ENCODE measurements at places on chromosomes 11 and 22. TPM values are rescaled to one million over a fixed set of nuclear protein-coding genes. Genes with fewer than 3 reads are reported as not detected.
A peak's percentile ranks its signal among the peaks of the same experiment; 100 is the strongest.

GRCh38 chr11:123718469-123718868, 23.0 kb downstream of the ZNF202 start:
- no peak overlapping the region for H3K27ac ChIP-seq
- no peak overlapping the region for H3K4me3 ChIP-seq

GRCh38 chr11:5366856-5367255, 15.5 kb downstream of the OR51B6 start:
- H3K27me3 ChIP-seq = no peaks in the 10 kb centered on the region
- H3K4me1 ChIP-seq = peaks cover 25% of the 10 kb centered on the region
- H3K4me3 ChIP-seq = no peak overlapping the region
- H3K36me3 ChIP-seq = no peaks in the 10 kb centered on the region

DNA sequence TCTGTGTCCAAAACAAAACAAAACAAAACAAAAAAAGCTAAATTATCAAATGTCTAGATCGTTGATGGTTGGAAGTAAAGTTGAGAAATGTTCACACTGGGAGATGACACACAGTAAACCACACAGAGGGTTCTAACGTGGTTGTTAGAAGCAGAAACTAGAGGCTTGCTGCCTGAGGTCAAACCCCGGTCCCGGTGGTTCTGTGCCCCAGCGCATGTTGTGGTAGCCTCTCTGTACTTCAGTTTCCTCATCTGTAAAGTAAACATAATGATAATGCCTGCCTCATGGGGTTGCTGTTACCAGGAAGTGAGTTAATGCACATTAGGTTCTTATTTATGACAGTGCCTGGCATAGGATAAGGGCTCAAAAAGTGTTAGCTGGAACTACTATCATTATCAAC, 33.4 kb downstream of the PPARA start:
- no peaks in the 10 kb centered on the region for H3K27me3 ChIP-seq
- H3K4me3 ChIP-seq = no peak overlapping the region
- no peaks in the 10 kb centered on the region for H3K36me3 ChIP-seq
- H3K27ac ChIP-seq = no peak overlapping the region

GRCh38 chr11:65803797-65804492, 17.1 kb downstream of the OVOL1 start:
- no peaks in the 10 kb centered on the region for H3K4me1 ChIP-seq
- no peak for DNase-seq
- H3K4me3 ChIP-seq = no peak overlapping the region
- no peak overlapping the region for H3K27ac ChIP-seq

DNA sequence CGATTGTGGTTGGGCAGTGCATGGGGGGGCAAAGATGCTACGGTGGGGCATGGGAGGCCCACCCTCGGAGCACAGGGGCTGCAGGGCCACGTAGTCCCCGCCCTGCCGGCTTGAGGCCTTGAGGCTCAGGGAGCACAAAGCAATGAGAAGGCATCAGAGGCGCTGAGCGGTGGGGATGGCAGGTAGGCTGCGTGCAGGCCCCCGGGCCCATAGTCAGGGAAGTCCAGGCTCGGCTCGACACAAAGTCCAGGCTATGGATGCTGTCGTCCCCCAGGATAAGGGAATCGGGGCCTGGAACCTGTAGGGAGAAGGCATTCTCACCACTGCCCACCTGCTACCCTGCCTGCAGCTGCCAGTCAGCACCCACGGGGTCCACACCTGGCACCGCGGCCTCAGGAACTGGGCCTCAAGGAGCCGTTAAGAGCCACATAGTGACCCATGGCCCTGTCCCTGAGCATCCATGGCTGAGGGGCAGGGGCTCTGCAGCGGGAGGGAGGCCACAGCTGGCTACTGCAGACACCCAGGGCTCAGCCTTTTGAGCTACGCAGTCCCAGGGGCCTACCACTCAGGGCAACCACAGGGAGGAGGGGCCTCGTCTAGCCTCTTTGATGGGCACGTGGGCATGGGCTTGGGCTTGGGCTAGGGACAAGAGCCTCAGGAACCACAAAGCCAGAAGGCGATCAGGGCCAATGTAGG, 179.7 kb downstream of the IGLL1 start:
- DNase-seq = no peak
- no peak overlapping the region for H3K27ac ChIP-seq
- H3K36me3 ChIP-seq = no peaks in the 10 kb centered on the region

GRCh38 chr11:111944651-111945051, 7.5 kb downstream of the DIXDC1 start:
- no peaks in the 10 kb centered on the region for H3K27me3 ChIP-seq
- H3K27ac ChIP-seq = no peak overlapping the region
- peak; percentile 88 for DNase-seq
- H3K4me3 ChIP-seq = no peak overlapping the region
- no peaks in the 10 kb centered on the region for H3K36me3 ChIP-seq

DNA sequence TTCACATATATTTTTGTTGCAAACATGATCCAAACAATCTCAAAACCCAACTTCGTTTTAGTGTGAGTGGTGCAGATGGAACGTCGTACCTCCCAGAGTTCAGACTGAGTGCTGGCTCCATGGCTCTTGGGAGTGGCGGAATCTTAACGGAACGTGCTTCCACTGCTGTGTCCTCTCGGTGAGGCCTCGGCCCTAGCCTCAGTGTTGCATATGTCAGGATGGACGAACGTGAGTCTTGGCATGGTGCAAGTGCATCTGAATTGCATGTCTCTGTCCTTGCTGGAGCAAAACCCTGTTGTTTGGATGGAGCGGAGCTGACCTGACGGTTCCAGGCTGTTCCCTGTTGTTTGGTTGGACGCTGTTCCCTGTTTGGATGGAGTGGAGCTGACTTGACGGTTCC, 306.8 kb downstream of the TBC1D22A start:
- DNase-seq = no peak
- no peaks in the 10 kb centered on the region for H3K36me3 ChIP-seq
- no peak overlapping the region for H3K27ac ChIP-seq
- no peak overlapping the region for H3K4me3 ChIP-seq
- no peaks in the 10 kb centered on the region for H3K27me3 ChIP-seq
- no peaks in the 10 kb centered on the region for H3K4me1 ChIP-seq

- DNase-seq = no peak
- no peaks in the 10 kb centered on the region for H3K27me3 ChIP-seq
- H3K4me1 ChIP-seq = peaks cover 18% of the 10 kb centered on the region
- H3K4me3 ChIP-seq = no peak overlapping the region
- peaks cover 30% of the 10 kb centered on the region for H3K36me3 ChIP-seq
- no peak overlapping the region for H3K27ac ChIP-seq
These were observed 1.7 kb upstream of the TUBGCP6 start for GRCh38 chr22:50246242-50247175.

DNA sequence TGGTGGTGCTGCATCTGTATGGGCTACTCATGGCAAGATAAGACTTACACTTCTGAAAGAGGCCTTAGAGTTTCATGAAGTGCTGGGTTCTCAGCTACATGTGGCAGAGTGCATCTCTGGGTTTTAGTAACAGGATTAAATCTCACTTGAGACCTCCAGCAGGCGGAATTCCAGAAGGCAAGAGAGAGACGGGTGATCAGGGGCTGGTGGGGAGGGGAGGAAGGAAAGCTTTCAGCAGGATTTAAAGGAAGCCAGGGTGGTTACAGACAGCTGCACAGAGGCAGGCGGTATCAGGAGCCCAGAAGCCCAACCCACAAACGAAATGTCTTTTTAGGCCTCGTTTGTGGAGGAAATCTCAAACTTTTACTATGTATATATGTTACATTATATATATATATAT, 56.2 kb upstream of the CD82 start:
- H3K4me3 ChIP-seq = no peak overlapping the region
- no peak for DNase-seq
- H3K27ac ChIP-seq = no peak overlapping the region
- H3K27me3 ChIP-seq = peaks cover 4% of the 10 kb centered on the region
- H3K36me3 ChIP-seq = no peaks in the 10 kb centered on the region
- H3K4me1 ChIP-seq = no peaks in the 10 kb centered on the region

DNA sequence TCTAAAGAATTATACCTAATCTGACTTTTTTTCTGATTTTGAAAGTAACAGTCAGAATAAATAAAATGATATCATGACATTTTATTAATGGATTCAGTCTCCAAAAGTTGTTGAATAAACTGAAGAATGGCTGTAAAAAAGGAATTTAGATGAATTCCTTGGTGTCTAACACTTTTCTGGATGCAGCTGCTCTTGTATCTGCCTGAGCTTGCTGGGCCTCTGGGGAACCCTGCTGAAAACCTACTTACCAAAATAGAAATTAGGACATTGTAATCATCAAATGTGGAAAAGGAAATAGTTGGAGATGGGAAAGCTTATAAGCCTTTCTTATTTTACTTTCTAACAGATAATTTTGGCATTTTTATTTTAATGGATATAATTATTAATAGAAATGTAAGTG, 315.7 kb upstream of the ANO5 start:
- no peaks in the 10 kb centered on the region for H3K36me3 ChIP-seq
- H3K27ac ChIP-seq = no peak overlapping the region
- no peak overlapping the region for H3K4me3 ChIP-seq
- H3K4me1 ChIP-seq = no peaks in the 10 kb centered on the region
- H3K27me3 ChIP-seq = no peaks in the 10 kb centered on the region

DNA sequence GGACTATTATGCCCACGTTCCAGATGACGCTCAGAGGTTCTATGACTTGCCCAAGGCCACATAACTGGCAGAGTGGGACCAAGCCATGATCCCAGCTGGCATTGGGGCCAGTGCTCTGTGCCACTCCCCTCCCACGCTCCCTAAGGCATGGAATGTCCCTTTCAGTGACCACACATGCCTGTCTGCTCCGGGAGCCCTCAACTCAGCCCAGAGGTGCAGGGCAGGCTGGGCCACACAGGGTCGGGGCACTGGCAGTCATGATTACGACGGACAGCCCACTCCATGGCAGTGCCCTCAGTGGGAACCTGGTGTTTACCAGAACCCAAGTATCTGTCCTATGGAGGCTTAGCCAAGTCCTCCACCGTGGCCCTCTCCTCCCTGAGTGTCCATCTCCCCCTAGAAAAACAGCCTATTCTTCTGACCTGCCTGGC, 10.0 kb downstream of the RHBDD3 start:
- H3K36me3 ChIP-seq = no peaks in the 10 kb centered on the region
- H3K27me3 ChIP-seq = no peaks in the 10 kb centered on the region
- H3K27ac ChIP-seq = no peak overlapping the region
- no peak for DNase-seq

DNA sequence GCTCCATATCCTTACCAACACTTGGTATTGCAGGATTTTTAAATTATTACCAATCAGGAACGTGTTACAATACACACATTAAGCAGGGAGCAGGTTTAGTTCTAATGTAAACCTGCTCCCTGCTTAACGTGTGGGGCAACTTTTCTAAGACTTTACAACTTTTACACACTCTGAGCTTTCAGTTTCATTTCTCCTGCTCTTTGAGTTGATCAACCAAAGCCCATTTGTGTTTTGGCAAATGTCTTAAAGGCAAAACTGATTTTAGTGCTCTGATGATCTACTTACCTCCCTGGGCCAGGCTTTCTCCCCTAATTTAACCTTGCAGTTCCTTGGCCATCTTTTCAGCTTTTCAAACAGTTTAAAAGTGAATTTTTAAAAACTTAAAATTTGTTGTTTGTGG, 70.9 kb downstream of the ZBTB44 start:
- H3K4me3 ChIP-seq = no peak overlapping the region
- DNase-seq = no peak
- no peaks in the 10 kb centered on the region for H3K4me1 ChIP-seq
- no peak overlapping the region for H3K27ac ChIP-seq
- H3K27me3 ChIP-seq = no peaks in the 10 kb centered on the region

- H3K4me1 ChIP-seq = no peaks in the 10 kb centered on the region
- H3K27me3 ChIP-seq = no peaks in the 10 kb centered on the region
- no peak for DNase-seq
- H3K36me3 ChIP-seq = no peaks in the 10 kb centered on the region
- H3K27ac ChIP-seq = no peak overlapping the region
- H3K4me3 ChIP-seq = no peak overlapping the region
These were observed 39.5 kb downstream of the CDKN1C start for GRCh38 chr11:2846056-2846455.

- peak; percentile 25 for DNase-seq
- no peaks in the 10 kb centered on the region for H3K27me3 ChIP-seq
- H3K4me1 ChIP-seq = no peaks in the 10 kb centered on the region
- H3K27ac ChIP-seq = no peak overlapping the region
- no peaks in the 10 kb centered on the region for H3K36me3 ChIP-seq
- no peak overlapping the region for H3K4me3 ChIP-seq
These were observed 28.7 kb upstream of the BARX2 start for GRCh38 chr11:129346916-129347315.

GRCh38 chr11:120652705-120653335, 141.3 kb downstream of the GRIK4 start:
- H3K27ac ChIP-seq = no peak overlapping the region
- H3K36me3 ChIP-seq = no peaks in the 10 kb centered on the region
- DNase-seq = peak; percentile 28
- no peaks in the 10 kb centered on the region for H3K4me1 ChIP-seq
- H3K27me3 ChIP-seq = no peaks in the 10 kb centered on the region

GRCh38 chr22:46250783-46251125, 661 bp upstream of the CDPF1 start:
- no peaks in the 10 kb centered on the region for H3K36me3 ChIP-seq
- no peak overlapping the region for H3K27ac ChIP-seq
- H3K27me3 ChIP-seq = no peaks in the 10 kb centered on the region

DNA sequence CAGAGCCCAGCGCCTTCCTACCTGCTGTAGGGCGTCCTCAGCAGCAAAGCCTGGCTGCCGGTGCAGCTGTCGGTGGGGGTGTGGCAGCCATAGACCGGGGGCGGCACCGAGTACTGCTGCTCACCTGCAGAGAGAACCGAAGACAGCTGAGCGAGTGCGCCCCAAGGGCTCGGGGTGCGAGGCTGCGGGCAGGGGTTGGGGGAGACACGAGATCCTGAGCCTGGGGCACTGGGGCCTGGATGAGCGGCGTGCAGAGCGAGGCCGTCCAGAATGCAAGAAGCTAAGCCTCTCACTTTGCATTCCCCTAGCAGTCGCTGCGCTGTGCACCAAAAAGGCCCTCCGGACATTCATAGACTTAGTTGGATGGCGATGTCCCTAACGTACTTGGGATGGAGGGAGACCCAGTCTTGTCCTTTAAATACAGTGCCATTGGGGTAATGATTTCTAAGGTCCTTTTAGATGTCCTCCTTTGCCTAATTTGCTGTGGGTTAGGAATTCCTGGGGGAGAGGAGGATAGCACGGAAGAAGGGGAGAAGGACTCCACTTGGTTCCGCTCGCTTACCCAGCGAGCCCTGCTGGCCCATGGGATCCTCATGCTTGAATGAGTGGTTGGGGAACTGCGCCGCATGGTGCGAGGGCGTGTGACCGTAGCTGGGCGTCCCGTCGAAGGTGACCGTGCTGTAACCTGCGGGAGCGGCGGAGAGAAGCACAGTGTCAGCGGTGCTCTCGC, 7.2 kb downstream of the WT1 start:
- no peak overlapping the region for H3K27ac ChIP-seq
- no peaks in the 10 kb centered on the region for H3K36me3 ChIP-seq
- H3K4me1 ChIP-seq = no peaks in the 10 kb centered on the region

GRCh38 chr22:48248901-48249455, 1486.5 kb downstream of the TBC1D22A start:
- no peak overlapping the region for H3K27ac ChIP-seq
- no peaks in the 10 kb centered on the region for H3K27me3 ChIP-seq
- H3K4me3 ChIP-seq = no peak overlapping the region
- no peaks in the 10 kb centered on the region for H3K4me1 ChIP-seq

GRCh38 chr11:42709216-42709615, 602.6 kb upstream of the API5 start:
- no peaks in the 10 kb centered on the region for H3K4me1 ChIP-seq
- no peak for DNase-seq
- H3K4me3 ChIP-seq = no peak overlapping the region
- H3K27ac ChIP-seq = no peak overlapping the region
- no peaks in the 10 kb centered on the region for H3K36me3 ChIP-seq
- H3K27me3 ChIP-seq = no peaks in the 10 kb centered on the region

Gene ALDH3B2
- total RNA-seq = not detected

Gene OR10A2
- not detected for total RNA-seq

Gene LRFN4
- total RNA-seq = 14.5 TPM

Gene CNIH2
- 0.17 TPM for total RNA-seq

Gene ADAMTS15
- total RNA-seq = 23.4 TPM

Gene PDXP
- 4.0 TPM for total RNA-seq

Gene GAL3ST1
- 0.17 TPM for total RNA-seq

Gene MYO7A
- total RNA-seq = 0.26 TPM

All from fibroblast of lung (primary cell).